Esophagus squamous epithelium (tissue), 5 donors: ENCODE measurements at places on chromosomes 11 and 22.

DNA sequence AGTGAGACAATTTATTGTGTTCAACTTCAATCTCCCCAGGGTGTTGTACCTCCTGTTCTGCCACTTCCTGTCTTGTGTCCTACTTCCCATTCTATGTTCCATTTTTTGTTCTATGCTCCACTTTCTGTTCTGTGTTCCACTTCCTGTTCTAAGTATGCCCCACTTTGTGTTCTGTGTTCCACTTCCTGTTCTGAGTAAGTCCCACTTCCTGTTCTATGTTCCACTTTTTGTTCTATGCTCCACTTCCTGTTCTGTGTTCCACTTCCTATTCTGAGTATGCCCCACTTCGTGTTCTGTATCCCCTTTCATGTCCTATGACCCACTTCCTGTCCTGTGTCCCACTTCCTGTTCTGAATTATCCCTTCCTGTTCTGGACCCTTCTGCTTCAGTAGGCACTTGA, 732.7 kb downstream of the TBC1D22A start:
- DNase-seq = no peak

DNA sequence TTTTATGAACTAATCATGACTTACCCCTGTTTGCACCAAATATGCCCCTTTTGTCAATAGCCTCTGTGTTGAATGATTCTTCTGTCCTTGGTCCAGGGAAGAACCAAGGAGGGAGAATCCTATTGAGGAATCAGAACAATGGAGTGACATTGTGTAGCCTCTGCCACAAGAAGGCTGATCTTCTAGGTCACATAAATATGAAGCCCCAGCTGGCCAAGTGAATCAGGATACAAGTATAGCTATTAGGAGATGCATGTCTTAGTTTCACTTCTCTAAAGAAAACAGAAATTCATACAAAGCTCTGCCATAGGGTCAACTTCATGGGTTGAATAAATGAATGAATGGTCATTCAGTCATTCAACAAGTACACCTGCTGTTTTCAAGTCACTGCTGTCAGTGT, 118.2 kb upstream of the BLID start:
- no peak for DNase-seq

DNA sequence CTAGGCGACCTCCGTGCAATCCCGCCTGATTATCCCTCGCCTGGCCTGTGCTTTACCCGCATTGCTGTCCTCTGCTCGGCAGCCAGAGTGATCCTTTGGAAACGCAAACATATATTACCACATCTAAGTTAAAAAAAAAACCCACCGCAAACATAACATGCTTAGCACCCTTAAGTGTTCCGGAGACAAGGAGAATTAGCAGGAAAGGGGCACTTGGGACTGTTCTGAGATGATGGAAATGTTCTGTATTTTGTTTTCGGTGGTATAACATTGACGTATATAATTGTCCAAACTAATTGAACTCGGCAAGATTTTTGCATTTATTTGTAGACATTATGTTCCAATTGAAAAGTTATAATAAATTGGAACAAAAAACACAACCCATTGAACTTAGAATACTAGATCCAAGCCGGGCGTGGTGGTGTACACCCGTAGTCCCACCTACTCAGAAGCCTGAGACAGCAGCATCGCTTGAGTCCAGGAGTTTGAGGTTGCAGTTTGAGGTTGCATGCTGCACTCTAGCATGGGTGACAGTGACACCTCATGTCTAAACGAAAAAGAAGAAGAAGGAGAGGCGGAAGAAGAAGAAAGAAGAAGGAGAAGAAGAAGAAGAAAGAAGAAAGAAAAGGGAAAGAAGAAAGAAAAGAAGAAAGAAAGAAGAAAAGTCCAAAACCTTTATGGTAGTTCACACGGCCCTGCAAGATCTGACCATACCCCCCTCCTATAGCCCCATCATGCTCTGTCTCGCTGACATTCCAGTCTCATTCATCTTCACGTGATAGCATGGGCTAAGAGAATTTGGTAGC, 604 bp upstream of the POLR3H start:
- no peak for DNase-seq

DNA sequence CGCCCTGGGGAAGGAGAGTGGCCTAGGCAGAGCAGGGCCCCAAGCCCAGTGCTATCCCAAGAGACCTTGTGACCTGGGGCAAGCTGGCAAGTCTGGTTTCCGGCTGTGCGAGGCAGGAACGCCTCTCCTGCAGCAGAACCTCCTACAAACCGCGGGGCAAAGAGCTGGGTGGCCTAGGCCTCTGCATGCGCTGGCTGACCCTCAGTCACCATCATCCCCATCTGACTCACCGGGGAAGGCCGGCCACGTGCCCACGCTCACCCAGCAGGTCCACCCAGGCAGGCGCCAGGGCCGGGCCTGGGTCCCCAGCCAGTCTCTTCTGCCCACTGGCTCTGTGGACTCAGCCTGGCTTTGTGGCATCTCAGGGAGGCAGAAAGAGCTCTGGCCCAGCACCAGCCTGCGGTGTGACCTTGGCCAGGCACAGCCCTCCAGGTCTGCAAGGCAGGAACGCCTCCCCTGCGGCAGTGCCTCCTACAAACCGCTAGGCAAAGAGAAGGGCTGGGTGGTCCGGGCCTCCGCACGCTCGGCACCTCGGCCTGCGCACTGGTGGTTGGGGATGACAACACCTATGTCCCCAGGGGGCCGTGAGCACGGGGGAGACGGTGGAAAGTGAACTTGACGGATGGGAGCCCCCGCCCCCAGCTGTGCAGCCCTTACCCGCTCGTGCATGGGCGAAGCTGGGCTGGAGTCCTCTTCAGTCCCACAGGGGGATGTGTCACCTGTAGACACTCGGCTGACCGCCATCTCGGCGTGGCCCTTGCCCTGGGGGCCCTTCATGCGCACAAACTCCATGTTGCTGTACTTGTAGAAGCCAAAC, 38.2 kb downstream of the KIAA0930 start:
- DNase-seq = no peak

DNA sequence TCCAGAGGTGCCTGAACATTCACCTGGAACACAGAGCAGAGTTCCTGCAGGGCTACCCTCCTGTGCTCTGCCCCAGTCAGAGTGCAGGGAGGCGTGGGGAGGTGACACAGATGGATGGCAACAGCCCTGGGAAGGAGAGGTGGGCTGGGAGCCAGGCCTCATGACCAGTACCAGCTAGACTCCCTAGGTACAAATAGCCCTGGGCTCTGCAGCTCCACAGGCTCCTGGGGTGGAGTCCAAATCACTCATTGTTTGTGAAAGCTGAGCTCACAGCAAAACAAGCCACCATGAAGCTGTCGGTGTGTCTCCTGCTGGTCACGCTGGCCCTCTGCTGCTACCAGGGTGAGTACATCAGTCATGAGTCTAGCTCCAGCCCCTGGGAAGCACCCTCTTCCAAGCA, at the start of gene SCGB1D2:
TSS of gene SCGB1D2 (plus strand) at position 219 of the 400 bp plus-strand sequence. CDS start at position 288, 69 bp downstream.
- no peak for DNase-seq

DNA sequence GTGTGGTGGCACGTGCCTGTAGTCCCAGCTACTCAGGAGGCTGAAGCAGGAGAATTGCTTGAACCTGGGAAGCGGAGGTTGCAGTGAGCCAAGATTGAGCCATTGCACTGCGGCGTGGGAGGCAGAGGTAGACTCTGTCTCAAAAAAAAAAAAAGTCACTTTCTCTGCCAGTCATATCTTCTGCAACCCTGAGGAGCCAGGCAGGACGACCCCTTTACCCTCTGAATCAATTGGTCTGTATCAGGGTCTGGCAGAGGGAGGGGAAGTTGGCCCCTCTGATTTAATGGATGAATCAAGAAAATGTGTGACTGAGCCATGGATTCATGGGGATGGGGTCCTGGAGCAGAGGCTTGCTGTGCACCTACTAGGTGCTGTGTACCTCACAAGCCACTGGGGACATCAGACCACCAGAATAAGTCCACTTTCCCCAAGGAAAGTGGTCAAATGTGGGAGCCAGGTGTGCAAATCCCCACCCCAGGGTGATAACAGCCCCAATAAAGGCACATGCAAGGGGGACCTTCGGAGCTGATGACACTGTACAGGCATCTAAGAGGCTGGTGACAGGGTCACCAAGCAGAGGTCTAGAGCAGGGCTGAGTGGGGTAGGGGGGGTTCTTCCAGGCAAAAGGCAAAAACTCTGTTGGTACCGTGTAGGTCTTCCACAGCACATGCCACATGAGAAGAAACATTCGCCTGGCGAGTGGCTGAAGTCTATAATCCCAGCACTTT, 29.0 kb downstream of the TXN2 start:
- no peak for DNase-seq
